ENCODE measurements at places on chromosomes 16 and 17.

DNA sequence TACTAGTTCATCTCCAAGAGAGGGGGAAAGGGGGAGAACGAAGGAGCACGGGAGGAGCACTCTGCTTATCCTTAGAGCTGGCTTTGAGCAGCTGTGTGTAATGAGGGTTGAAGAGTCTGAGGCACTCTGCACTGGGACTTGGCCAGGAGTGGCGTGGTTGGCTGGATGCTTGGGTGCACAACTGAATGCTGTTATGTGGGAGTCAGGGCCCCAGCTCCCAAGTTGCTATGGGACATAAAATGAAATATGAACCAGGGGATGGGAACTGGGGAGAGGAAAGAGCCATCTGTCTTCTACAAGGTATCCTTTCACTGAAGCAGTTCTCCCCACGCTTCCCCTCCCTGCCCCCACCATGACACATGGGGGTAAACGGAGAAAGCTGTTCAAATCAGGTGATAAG lies 105.9 kb upstream of the ANKFN1 start:
- no peak for DNase-seq

DNA sequence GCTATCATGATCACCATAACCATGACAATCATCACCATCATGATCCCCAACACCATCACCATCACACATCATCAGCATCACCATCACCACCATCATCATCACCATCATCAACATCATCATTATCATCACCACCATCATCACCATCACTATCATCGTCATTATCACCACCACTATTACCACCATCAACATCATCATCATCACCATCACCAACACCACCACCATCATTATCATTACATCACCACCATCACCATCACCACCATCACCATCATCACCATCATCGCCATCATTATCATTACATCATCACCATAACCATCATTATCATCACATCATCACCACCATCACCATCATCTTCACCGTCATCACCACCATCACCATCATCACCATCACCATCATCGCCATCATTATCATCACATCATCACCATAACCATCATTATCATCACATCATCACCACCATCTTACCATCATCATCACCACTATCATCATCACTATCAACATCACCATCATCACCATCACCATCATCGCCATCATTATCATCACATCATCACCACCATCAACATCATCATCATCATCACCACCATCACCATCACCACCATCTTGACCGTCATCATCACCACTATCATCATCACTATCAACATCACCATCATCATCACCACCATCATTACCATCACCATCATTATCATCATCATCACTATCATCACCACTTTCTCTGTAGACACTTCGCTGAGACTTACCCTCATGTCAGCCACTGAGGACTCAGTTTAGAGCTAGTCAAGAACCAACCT lies 366.0 kb downstream of the C16orf95 start:
- DNase-seq: no peak

DNA sequence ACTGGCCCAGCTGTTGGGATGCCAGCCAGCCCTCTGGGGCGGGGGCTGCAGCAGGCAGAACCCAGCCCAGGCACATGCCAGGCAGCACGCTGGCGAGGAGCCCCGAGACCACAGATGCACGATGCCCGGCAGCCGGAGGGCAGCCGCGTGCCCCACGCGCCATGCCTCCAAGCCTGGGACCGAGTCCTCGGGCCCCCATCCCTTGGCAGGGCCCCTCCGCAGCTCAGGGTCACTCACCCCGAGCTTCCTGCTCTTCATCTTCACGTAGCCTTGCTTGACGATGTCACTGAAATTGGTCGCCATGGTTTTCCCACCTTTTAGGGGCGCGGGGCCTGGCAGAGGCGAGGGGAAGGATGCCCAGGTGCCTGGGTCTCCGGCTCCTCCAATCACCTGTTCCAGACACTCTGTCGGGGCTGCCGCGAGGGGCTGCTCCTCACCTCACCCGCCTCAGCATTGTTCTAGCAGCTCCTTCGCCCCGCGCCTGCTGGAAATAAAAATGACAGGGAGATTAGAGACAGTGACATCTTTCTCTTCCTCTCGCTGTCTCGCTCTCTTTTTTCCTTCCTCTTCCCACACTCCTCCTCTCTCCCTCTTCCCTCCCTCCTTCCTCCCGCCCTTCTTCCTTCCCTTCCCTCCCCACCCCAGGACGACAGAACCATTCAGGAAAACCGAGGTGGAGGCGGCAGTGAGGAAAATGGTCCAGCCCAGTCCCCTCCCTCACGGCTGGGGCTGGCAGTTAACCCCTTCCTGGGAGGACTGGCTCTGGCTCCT lies 6.9 kb downstream of the DOK4 start:
- DNase-seq: peak; percentile 79

DNA sequence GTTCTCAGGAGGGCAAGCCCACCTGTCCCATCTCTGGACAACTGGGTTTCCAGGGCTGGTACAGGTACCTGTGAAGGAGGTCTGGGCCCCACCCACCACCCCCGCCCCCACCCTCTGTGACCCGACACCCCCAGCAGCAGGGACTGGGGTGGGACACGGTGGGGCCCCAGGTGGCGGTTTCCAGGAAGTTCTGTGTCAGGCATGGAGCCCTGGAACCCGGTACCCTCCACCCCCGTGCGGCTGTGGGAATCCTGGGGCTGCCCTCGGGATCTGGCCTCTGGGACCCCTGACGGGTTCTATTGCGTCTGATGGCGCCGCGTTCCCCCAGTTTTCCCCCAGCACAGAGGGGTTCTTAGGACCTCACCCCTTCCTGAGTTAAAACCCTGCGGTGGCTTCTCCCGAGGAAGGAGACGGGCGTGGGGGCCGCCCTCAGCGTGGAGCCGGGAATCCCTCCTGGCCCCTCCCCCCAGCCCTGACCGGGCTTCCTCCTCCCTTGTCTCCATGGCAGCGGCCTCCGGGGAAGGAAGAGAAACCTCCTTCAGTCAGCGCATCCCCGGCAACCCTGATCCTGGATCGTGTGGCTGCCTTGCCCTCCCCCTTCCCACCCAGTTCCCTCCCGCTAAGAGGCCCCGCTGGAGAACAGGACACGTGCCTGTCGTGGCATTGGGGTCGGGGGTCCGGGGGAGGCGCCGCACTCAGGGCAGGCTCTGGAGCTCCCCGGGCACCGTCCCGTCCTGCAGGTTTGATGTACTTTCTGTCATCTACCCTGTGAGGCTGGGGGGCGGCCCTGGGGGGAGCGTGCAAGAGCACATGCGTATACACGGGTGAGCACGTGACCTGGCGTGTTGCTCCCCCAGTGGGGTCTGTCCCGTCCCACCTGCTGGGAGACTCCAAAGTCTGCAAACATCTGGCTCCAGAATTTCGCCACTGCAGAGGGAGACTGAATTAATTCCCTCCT lies 30.3 kb downstream of the CACNA1H start:
- DNase-seq: peak; percentile 44

DNA sequence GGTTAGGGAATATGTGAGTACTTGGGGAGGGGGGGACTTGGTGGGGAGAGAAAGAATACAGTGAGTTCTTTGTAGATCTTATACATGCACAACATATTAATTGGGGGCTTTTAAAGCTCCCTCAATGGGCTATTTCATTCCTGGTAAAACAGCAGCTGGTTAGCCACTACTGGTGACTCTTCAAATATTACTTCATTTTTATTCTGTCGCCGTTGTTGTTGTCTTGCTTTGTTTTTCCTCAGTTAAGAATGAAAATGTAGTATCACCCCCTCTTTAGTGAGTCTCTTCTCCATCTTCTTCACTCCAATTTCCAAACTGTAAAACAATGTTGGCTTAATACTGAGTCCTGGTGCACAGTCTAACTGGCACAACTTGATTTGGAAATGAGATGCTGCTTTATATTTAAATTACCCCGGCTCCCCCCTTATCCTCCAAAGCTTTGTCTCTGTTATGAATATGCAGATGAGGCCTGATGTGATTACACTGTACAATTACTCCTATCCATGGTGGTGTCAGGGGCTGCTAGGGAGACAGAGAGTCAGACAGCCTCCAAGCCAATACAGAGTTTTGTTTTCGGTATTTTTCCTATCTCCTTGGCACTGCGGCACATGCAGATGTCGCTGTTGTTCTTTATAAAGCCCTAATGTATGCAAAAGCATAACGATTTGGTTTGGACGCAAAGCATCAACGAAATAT lies 256.9 kb upstream of the PMFBP1 start:
- no peak for DNase-seq

DNA sequence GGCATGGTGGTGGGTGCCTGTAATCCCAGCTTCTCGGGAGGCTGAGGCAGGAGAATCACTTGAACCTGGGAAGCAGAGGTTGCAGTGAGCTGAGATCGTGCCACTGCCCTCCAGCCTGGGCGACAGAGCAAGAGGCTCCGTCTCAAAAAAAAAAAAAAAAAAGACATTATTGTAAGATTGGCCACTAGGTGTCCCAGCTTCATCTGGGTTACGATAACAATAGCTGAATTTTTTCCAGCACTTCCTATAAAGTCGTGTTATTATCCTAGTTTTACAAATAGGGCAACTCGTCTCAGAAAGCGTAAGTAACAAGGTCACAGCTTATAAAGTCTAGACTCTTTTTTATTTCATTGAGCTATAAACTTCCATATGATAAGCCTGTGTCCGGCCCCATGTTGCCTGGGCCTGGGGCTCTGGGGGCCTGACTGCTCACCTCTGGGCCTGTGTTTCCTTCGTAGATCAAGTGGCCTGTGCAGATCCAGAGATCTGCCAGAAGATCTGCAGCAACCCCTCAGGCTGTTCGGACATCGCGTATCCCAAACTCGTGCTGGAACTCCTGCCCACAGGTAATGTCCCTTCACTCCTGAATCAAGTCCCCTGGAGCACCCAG lies 60.5 kb downstream of the SLC5A11 start:
- DNase-seq: no peak

DNA sequence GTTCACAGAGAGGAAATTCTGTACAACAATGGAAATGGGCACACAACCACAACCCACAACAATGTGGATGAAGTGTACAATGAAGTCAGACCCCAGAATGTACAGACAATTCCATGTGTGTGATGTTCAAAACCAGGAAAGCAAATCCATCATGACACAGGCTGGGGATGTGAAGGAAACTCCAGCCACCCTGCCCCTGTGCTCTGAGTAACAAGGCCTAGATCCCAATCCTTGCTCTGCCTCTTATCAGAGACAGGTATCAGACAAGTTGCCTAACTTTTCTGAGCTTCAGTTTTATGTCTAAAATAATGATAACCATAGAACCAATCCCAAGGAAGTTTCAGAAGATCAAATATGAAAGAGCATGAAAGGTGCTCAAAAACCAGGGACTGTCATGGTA lies 1.8 kb upstream of the C16orf95 start:
- no peak for DNase-seq

- no peak for DNase-seq
These were observed 24.3 kb downstream of the STAT3 start for GRCh38 chr17:42363767-42364585.

- no peak for DNase-seq
These were observed 33.1 kb downstream of the CDRT15L2 start for GRCh38 chr17:20612635-20613034.

DNA sequence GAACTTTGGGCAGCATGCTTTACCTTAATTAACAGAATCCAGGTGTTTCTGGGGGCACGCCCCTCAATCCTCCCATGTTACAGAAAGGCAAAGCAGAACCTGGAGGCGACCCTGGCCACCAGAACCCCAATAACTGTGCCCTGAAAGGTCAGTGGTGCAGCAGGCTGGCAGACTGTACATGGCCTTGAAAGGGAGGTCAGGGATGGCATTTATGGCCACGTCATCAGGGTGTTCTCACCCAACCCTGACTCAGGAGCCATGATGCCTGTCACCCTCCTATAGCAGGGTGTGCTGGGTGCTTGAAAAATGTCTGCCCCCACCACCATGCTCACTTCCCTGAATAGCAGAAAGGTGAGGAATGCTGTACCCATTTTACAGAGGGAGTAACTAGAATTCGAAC lies 177.7 kb downstream of the TMEM132E start:
- no peak for DNase-seq

DNA sequence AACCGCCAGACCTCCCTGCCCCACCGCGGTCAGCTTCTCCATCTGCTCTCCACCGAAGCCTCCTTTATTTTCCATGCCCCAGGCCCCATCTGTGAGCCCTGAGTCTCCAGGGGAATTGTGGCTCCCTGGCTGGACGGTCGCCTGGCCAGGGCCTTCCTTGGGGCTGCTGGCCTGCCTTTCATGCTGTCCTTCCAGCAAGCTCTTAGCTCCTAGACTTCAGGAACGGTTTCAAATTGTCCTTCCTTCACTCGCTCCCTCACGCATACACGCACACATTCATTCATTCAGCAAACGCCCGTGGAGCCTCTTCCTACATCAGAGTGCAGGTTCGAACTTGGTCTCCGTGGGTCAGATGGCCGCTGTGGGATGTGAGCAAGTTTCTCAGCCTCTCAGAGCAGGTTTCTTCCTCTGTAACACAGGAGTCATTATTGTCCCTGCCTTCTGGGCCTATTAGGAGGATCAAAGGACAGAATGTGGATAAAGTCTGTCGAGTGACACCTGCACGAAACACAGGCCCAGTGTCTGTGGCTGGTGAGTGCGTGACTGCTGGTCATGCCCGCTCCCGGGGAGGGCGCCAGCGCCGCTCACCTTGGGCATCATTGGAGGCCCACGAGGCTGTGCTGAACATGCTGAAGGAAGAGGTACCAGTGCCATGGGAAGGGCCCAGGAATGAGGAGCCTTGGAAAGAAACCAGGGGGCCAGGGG lies 18.7 kb upstream of the GSE1 start:
- no peak for DNase-seq

DNA sequence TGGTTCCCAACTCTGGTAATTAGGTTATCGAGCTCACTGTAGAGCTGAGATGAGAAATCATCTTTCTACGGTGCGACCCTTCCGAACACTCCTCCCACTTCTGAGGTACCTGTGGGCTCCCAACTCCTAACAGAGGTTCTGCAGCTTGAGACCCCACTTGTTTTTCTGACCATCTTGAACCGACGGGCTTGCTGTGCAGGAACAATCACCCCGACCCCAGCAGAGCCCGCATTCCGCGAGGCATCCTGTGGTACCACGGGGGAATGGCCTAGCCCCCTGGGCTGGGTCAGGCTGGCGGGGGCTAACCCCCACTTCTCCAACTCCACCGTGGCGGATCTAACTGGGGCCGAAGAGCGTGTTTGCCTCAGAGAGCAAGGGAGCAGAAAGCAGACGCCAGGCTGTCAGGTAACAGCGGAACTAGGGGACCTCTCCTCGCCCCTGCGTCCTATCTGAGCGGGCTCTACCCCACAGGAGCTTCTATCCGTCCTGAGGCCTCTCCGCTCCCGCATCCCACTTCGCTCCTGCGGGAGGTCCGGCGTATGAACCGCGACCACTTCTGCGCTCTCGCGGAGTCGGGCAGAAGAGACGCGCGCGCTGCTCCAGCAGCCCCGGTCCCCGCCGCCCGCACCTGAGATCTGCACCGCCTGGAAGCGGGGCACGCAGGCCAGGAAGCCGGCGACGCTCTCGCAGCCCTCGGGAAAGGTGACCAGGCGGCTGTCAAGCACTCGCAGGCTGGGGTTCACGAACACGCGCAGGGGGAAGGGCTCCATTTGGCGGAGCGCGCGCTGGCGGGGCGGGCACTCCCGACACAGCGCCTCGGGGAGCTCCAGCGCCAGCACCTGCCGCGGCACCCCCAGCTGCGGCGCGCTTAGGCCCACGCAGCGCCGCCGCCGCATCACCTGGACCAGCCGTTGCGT lies 761 bp downstream of the PDF start:
- DNase-seq: no peak

- peak; percentile 96 for DNase-seq
These were observed 10.3 kb upstream of the SAMD14 start for GRCh38 chr17:50139950-50140885.
